ENCODE measurements at places on chromosomes 7 and 10. TPM values are rescaled to one million over a fixed set of nuclear protein-coding genes. Genes with fewer than 3 reads are reported as not detected.

DNA sequence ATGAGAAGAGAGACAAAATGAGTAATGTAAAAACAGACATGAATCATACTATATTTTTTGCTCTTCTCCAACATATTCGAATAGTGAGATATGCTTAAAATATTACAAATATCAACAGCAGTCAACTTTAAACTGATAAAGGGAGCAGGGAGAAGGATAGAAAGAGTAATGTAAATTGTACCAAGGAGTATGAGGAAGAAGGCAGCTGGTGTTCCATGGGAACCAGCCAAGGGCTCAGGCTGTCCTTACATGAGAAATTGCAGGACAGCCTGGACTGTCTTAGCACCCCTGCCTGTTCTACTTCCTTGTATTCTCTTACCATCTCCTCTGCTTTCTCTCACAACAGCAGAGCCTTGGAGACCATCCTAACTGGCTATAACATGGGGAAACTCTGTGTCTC lies 128.7 kb downstream of the TSPAN12 start:
- H3K36me3 ChIP-seq: no peaks in the 10 kb centered on the region
- no peaks in the 10 kb centered on the region for H3K27me3 ChIP-seq
- H3K27ac ChIP-seq: peak overlapping the region; percentile 44
- H3K4me1 ChIP-seq: peaks cover 23% of the 10 kb centered on the region
- no peak for DNase-seq

DNA sequence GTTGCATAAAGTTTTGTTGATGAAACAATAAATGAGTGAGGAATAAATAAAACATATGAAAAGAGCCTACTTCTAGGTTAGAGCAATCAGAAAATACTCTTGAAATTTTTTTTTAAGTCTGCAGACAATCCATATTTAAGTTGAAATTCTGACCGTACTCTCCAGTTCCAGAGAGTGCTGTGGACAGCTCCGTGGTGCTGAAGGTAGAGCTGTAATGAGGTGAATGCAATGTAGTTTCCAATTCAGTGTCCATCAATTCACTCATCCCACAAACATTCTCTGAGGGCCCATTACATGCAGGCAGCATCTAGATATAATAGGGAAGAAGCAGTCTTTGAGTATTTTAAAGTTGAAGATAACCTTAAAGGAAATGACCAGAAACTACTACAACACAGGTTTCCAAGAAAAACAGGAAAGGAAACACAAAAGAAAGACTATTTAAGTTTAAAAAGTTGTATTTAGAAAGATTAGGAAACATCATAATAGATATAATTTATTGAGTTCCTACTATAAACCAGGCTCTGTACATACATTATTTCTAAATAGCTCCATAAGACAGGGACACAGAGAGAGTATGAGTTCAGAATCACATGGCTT lies 44.0 kb upstream of the CRTAC1 start:
- H3K4me1 ChIP-seq: no peaks in the 10 kb centered on the region
- H3K27me3 ChIP-seq: peaks cover 13% of the 10 kb centered on the region
- no peaks in the 10 kb centered on the region for H3K36me3 ChIP-seq
- peak; percentile 42 for DNase-seq

The HOGA1 gene
- 0.15 TPM for total RNA-seq

GRCh38 chr7:53087274-53087673 lies 51.8 kb downstream of the POM121L12 start:
- no peaks in the 10 kb centered on the region for H3K4me1 ChIP-seq
- H3K27ac ChIP-seq: no peak overlapping the region
- DNase-seq: no peak
- no peaks in the 10 kb centered on the region for H3K36me3 ChIP-seq

- DNase-seq: no peak
- H3K36me3 ChIP-seq: no peaks in the 10 kb centered on the region
- H3K27ac ChIP-seq: no peak overlapping the region
Observed at GRCh38 chr7:97819161-97819560, 53.0 kb downstream of the ASNS start.

The TPST1 gene
- total RNA-seq: 16.8 TPM

DNA sequence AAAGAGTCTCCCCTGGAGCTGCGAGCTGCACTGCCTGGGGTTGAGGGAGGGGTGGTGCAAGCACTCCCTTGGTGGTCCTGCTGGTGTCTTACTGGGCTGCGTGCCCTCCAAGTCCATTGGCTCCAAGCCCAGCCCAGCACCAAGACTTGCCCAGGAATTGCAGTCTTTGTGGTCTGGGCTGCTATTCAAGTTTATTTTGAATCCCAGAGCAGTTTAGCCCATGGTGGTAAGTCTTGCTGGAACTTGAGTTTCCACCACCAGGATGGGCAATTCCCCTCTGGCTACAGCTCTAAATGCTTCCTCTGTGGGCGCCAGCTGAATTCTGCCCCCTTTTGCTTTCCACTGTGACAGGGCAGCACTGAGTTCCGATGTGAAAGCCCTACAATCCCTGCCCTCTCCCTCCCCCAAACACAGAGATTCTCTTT lies 25.1 kb downstream of the GALNT11 start:
- H3K4me1 ChIP-seq: peaks cover 37% of the 10 kb centered on the region
- no peak overlapping the region for H3K27ac ChIP-seq
- no peak overlapping the region for H3K4me3 ChIP-seq
- H3K36me3 ChIP-seq: peaks cover 28% of the 10 kb centered on the region

DNA sequence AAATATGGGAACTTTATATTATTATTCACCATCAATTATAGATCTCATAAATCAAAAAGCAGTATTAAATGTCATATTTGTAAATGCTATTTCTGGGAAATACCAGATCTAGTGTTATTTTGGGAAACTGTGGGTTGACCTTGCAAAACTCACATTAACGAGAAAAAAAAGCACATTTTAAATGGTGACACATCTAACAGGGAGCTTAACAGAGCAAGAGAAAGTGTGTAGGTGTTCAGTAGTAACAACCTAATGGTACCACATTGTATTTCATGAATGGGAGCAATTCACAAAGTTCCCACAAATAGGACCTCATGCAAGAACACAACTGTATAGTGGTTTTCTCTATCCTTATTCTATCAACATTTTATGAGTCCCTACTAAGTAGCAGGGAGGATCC lies 26.2 kb upstream of the HDAC9 start:
- DNase-seq: no peak
- H3K27me3 ChIP-seq: no peaks in the 10 kb centered on the region
- H3K27ac ChIP-seq: no peak overlapping the region
- H3K4me1 ChIP-seq: no peaks in the 10 kb centered on the region

GRCh38 chr10:97002670-97003069 lies 170.6 kb downstream of the LCOR start:
- DNase-seq: no peak
- peaks cover 4% of the 10 kb centered on the region for H3K4me1 ChIP-seq
- H3K27ac ChIP-seq: no peak overlapping the region
- peaks cover 11% of the 10 kb centered on the region for H3K36me3 ChIP-seq
- H3K4me3 ChIP-seq: no peak overlapping the region

The SLC13A1 gene
- total RNA-seq: not detected

The BAMBI gene
- total RNA-seq: 29.0 TPM

DNA sequence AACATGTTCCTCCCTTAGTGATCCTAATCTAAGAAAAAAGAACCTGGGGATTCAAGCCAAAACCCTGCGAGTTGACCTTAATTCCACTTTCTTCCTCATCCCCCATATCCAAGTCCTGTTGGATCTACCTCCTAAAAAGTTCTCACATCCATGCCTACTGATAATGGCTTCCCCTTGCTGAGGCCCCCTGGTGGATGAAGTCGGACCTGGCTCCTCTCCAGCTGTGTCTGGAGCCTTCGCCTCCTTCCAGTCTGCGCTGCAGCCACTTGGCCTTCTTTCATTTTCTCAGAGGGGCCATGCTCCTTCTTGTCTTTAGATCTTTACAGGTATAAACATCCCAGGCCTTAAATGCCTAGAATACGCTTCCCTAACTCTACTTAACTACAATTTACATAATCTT lies 8.1 kb downstream of the PDE1C start:
- no peak overlapping the region for H3K4me3 ChIP-seq
- H3K27ac ChIP-seq: no peak overlapping the region
- DNase-seq: peak; percentile 85
- peaks cover 83% of the 10 kb centered on the region for H3K27me3 ChIP-seq
- H3K4me1 ChIP-seq: peaks cover 43% of the 10 kb centered on the region

GRCh38 chr10:125824736-125825135 lies 1.4 kb downstream of the BCCIP start:
- DNase-seq: no peak
- peaks cover 41% of the 10 kb centered on the region for H3K36me3 ChIP-seq
- H3K27me3 ChIP-seq: no peaks in the 10 kb centered on the region
- H3K4me3 ChIP-seq: no peak overlapping the region
- no peak overlapping the region for H3K27ac ChIP-seq

- H3K36me3 ChIP-seq: no peaks in the 10 kb centered on the region
- peaks cover 7% of the 10 kb centered on the region for H3K4me1 ChIP-seq
- H3K27me3 ChIP-seq: no peaks in the 10 kb centered on the region
- peak; percentile 80 for DNase-seq
- no peak overlapping the region for H3K4me3 ChIP-seq
Observed at GRCh38 chr7:149860821-149861727, 12.7 kb upstream of the ATP6V0E2 start.

DNA sequence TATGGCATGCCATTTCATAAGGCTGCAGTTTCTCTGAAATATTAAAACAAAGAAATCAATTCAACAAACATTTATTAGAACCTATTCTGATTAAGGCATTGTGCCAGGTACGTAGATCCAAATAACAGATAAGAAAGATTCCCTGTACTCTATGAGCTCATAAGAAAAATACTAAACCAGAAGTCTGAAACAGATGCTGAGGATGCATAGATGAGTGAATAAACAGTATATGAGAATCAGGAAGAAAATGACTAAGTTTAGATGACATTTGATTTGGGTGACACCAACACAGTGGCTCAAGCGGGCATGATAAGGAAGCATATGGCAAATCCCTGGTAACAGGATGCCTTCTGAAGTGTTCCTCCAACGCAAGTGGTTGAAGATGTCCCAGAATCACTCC lies 477.2 kb downstream of the PARD3 start:
- no peaks in the 10 kb centered on the region for H3K27me3 ChIP-seq
- no peak for DNase-seq
- H3K4me1 ChIP-seq: peaks cover 4% of the 10 kb centered on the region
- no peak overlapping the region for H3K27ac ChIP-seq
- H3K36me3 ChIP-seq: no peaks in the 10 kb centered on the region

The ETV1 gene
- total RNA-seq: 81.4 TPM

DNA sequence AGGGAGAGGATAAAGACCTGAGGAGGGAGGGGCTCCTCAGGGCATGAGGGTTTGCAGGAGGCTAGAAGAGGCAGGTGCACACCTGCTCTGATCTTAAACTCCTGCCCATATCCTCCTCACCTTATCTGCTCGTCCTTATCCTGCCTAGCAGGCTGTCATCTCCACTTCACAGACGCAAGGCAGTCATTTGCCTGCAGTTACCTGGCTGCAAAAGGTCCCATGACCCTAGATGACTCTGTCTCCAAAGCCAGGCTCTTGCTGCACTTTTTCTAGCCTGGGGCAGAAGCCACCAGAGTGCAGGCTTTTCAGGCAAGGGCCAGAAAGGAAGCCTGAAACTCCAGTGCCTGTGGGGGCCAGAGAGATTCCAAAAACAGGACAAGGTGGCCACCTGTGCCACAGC lies 1.7 kb upstream of the ZNF853 start:
- H3K27me3 ChIP-seq: peaks cover 5% of the 10 kb centered on the region
- DNase-seq: no peak
- H3K27ac ChIP-seq: no peak overlapping the region
- H3K4me3 ChIP-seq: peak overlapping the region; percentile 22

The FANK1 gene
- 2.8 TPM for total RNA-seq

- no peak overlapping the region for H3K27ac ChIP-seq
- H3K27me3 ChIP-seq: peaks cover 74% of the 10 kb centered on the region
- H3K36me3 ChIP-seq: no peaks in the 10 kb centered on the region
- H3K4me3 ChIP-seq: no peak overlapping the region
Observed at GRCh38 chr10:508726-509125, 180.7 kb downstream of the DIP2C start.

- peaks cover 44% of the 10 kb centered on the region for H3K27me3 ChIP-seq
- DNase-seq: peak; percentile 89
- peaks cover 53% of the 10 kb centered on the region for H3K4me1 ChIP-seq
- peak overlapping the region; percentile 66 for H3K4me3 ChIP-seq
- no peaks in the 10 kb centered on the region for H3K36me3 ChIP-seq
Observed at GRCh38 chr10:81873932-81874816, 820 bp upstream of the NRG3 start.

The SAMD9L gene
- total RNA-seq: 0.15 TPM

DNA sequence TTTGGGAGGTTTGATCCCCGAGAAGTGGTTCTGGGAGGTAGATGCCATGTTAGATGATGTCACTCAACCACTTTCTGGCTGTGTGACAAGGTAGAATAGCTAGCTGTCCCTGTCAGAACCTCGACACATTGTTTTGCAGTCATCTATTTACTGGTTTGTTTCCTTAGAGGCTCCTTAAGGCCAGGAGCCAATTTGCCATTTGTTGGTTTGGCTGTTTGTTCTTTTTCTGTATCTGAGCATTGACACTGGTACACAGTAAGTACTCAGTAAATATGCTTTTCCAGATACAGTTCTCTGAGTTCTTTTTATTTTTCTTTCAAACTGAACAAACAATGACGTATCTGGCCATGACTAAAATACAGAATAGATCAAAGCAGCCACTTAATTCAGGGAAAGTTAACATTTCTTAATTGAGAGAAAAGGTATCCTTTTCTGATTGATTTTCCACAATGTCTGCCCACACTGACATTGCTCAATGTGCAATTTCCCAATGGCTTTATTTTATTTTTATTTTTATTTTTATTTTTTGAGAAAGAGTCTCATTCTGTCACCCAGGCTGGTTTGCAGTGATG lies 121.6 kb downstream of the SPAG6 start:
- H3K4me3 ChIP-seq: no peak overlapping the region
- no peaks in the 10 kb centered on the region for H3K36me3 ChIP-seq
- peaks cover 3% of the 10 kb centered on the region for H3K4me1 ChIP-seq
- DNase-seq: no peak
- H3K27me3 ChIP-seq: peaks cover 22% of the 10 kb centered on the region
- H3K27ac ChIP-seq: no peak overlapping the region

DNA sequence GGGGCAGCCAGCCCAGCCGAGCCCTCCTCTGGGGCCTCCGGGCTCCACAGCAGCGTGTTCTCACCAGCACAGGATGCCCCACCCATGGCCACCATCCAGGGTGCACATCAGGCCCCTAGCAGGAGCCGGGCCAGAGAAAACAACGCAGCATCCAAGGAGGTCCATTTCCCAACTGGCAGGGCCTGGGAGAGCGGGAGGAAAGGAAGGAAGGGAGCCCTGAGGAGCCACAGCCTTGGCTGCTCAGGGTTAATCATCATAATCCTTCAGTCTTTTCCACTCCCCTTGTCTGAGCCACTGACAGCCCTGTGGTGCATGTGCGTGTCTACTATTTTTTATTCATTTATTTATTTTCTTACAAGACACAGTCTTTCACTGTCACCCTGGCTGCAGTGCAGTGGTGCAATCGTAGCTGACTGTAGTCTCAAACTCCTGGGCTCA lies 3.6 kb downstream of the PLAC9 start:
- DNase-seq: peak; percentile 31
- no peaks in the 10 kb centered on the region for H3K36me3 ChIP-seq
- H3K27ac ChIP-seq: no peak overlapping the region
- no peak overlapping the region for H3K4me3 ChIP-seq
- peaks cover 29% of the 10 kb centered on the region for H3K27me3 ChIP-seq

The CFAP46 gene
- total RNA-seq: 3.3 TPM

DNA sequence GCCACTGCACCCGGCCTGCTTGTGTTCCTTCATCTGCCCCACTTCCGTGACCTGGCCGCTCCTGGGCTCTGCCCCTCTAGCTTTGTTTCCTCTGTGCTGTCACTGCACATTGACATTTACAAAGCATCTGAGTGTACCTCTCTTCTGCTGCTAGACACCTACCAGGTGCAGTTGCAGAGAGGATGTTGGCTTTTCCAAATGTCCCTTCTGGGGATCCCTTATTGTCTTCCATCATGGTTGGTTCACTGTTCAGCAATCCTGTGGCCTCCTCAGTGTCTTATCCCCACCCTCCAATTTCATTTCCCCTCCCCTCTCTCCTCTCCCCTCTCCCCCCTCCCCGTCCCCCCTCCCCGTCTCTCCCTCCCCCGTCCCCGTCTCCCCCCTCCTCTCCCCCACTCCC lies 13.8 kb downstream of the VWA2 start:
- no peak overlapping the region for H3K27ac ChIP-seq
- no peak for DNase-seq
- H3K27me3 ChIP-seq: no peaks in the 10 kb centered on the region
- peaks cover 2% of the 10 kb centered on the region for H3K4me1 ChIP-seq
